ENCODE measurements at places on chromosomes 6 and 20.

- H3K27me3 ChIP-seq = peaks cover 3% of the 10 kb centered on the region
- H3K4me3 ChIP-seq = no peak overlapping the region
- no peak overlapping the region for H3K27ac ChIP-seq
- peaks cover 46% of the 10 kb centered on the region for H3K4me1 ChIP-seq
- H3K36me3 ChIP-seq = no peaks in the 10 kb centered on the region
Measured at GRCh38 chr6:157224178-157224950, 99.0 kb downstream of the TMEM242 start.

- H3K4me3 ChIP-seq = no peak overlapping the region
- H3K36me3 ChIP-seq = peaks cover 21% of the 10 kb centered on the region
- H3K4me1 ChIP-seq = no peaks in the 10 kb centered on the region
- H3K27me3 ChIP-seq = no peaks in the 10 kb centered on the region
Measured at GRCh38 chr6:105304825-105305224, 98.1 kb downstream of the PREP start.

DNA sequence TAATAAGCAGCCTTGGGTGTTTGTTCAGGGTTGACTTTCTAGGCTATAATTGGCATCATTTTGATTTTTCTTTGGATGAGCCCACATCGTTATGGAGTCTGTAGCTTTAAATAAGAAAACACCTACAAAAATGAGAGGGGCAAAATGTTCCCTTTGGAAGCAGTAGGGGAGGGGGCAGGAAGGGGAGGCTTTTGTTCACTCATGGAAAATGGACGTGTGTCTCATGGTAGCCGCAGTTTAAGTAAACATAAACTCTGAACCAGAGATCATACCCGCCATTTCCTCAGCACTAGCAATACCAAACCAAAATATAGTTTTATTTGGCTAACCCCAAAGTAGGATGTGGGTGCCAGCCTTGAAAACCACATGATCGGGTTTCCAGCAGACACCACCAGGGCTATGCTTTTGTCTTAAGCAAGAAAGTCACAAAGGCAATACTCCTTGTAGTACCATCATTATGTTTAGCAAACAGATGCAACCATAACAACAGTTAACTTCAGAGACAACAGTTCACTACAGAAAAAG is 572.5 kb upstream of the JAG1 start:
- H3K27me3 ChIP-seq = no peaks in the 10 kb centered on the region
- H3K4me3 ChIP-seq = no peak overlapping the region
- no peaks in the 10 kb centered on the region for H3K4me1 ChIP-seq
- no peaks in the 10 kb centered on the region for H3K36me3 ChIP-seq

GRCh38 chr6:44237021-44237812 is 9.7 kb upstream of the HSP90AB1 start:
- DNase-seq = peak; percentile 64
- peaks cover 45% of the 10 kb centered on the region for H3K36me3 ChIP-seq
- peak overlapping the region; percentile 89 for H3K27ac ChIP-seq
- H3K27me3 ChIP-seq = no peaks in the 10 kb centered on the region

DNA sequence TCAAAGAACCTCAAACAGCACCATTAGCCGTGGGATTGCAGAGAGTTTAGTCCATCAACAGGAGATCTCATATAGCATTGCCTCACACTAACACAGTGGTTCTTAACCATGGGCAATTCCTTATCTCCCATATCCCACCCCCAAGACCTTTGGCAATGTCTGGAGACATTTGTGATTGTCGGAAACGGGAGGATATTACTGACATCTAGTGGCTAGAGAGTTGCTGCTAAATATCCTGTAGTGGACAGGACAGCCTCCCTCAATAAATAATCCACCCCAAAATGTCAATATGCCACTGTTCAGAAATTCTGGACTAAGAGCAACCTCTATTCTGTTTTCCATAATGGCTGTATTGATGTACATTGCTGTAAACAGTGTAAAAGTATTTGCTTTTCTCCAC is 210.1 kb upstream of the CCN2 start:
- H3K27me3 ChIP-seq = no peaks in the 10 kb centered on the region
- no peak overlapping the region for H3K27ac ChIP-seq
- no peaks in the 10 kb centered on the region for H3K4me1 ChIP-seq
- H3K36me3 ChIP-seq = no peaks in the 10 kb centered on the region

GRCh38 chr6:48067148-48067712 is 43.8 kb downstream of the PTCHD4 start:
- no peak for DNase-seq
- no peaks in the 10 kb centered on the region for H3K36me3 ChIP-seq
- H3K27ac ChIP-seq = no peak overlapping the region
- no peak overlapping the region for H3K4me3 ChIP-seq

DNA sequence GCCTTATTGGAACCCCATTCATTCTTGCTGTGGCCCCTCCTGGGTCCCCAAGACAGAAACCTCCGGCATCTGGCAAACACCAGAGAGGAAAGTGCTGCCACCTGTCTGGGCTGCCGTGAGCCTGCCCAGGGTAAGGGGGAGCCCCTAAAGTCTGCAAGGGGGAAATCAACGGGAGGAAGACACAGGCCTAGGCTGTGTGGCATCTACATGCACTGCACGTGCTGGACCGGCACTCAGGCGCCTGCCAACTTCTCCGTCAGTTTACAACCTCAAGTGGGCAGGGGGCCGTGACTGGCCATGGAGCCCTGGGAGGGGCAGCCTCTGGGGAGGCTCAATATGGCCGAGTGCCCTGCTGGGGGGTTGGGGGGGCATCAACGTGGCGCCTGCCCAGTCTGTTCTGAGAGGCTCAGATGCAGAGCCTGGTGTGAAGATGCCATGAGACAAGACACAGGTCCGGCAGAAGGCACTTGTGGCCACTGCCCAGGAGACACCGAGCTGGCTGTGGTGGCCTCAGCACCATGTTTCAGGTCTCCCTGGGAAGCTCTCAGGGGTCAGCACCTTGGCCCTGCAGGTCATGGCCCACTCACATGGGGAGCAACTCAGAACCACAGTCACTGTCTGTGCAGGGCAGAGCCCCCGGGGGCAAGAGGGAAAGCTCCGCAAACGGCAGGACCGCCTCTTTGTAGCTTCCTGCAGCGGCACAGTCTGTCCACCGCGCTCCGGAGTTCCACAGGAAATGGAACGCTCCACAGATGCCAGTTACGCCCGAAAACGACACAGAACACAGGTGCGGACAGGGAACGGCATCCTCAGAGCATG is 8.4 kb downstream of the UCKL1 start:
- H3K4me1 ChIP-seq = peaks cover 24% of the 10 kb centered on the region
- H3K27me3 ChIP-seq = no peaks in the 10 kb centered on the region
- DNase-seq = no peak
- H3K27ac ChIP-seq = peak overlapping the region; percentile 75

DNA sequence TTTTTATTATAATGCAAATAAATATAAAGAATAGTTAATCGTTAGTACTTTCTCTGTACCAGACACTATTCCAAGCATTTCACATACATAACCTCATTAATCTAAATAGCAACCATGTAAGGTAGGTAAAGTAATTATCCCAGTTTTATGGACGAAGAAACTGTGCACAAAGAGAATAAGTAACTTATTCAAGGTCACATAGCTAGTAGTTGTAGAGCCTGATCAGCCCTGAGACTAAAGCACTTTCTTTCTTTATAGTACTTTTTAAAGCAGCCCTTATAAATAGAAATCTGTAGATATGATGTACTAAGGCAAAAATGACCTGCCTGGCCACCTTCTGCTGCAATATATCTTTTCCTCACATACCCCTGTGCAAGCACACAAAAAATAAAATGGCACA is 104.8 kb downstream of the MYO6 start:
- no peaks in the 10 kb centered on the region for H3K36me3 ChIP-seq
- no peak overlapping the region for H3K27ac ChIP-seq
- DNase-seq = no peak
- peaks cover 3% of the 10 kb centered on the region for H3K27me3 ChIP-seq

- H3K4me1 ChIP-seq = no peaks in the 10 kb centered on the region
- no peaks in the 10 kb centered on the region for H3K36me3 ChIP-seq
- no peaks in the 10 kb centered on the region for H3K27me3 ChIP-seq
- DNase-seq = no peak
Measured at GRCh38 chr6:168789699-168790098, 348.7 kb downstream of the SMOC2 start.

DNA sequence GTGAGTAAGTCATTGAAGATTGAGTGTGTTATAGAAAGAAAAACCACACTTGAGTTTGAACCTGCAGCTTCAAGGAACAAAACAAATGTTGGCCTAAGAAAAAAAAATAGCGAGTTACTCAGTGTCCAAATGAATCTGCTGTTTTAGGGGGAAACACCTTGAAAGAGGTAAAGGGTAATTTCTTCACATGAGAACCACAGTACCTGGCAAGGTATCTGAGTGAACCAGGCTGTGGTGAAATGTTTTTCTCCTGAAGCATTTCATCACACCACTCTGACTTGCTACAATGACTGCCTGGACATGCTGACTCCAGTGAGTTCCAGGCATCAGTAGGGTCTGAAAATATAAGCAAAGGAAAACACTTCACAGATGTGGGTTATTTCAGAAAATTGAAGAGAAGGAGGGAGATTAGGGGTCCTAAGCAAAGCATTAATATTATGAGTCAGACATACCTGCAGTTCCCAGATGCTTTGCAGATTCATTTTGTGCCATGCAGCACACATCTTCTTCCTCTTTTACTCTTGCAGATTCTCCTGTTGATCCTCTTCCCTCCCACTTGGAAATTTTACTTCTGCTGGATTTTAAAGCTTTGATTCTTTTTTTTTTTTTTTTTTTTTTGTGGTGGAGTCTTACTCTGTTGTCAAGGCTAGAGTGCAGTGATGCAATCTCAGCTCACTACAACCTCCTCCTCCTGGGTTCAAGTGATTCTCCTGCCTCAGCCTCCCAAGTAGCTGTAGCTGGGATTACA is 206.2 kb upstream of the SGK1 start:
- H3K4me1 ChIP-seq = peaks cover 43% of the 10 kb centered on the region
- no peak overlapping the region for H3K4me3 ChIP-seq
- H3K27me3 ChIP-seq = no peaks in the 10 kb centered on the region
- H3K27ac ChIP-seq = no peak overlapping the region
- no peak for DNase-seq

DNA sequence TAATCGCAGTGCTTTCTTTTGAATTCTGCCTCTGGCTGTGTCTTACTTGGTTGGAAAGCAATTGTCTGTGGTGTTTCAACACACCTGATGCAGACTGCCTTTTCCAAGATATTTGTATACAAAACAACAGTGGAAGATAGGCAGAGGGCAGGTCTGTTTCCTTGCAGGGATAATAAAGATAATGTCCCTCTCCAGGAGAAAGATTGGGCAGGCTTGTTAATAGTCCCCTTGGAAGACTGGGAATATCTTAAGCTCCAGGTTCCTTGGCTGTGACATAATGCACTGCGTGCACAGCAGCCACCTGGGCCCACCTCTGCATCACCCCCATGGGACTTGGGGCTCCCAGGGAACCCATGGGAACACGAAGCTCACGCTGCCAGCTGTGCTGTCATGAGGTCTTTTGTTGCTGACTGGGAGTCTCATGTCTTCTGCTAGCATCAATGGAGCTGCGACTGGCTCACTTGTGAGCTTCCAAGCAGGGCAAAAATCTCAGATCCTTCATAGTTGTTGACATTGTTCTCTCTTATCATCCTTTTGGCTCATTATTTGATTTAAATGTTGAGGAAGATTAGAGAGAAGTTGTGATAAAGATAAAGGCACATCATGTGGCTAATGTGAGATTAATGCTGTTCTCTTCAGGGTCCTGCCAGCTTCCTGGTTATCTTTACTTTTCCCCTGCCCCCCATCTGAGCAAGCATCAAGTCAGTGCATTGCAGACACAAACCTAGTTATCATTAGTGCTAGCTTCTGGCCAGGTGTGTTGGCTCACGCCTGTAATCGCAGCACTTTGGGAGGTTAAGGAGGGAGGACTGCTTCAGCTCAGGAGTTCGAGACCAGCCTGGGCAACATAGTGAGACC is 107.1 kb upstream of the ASF1A start:
- H3K4me1 ChIP-seq = peaks cover 15% of the 10 kb centered on the region
- no peak for DNase-seq
- H3K36me3 ChIP-seq = peaks cover 5% of the 10 kb centered on the region

DNA sequence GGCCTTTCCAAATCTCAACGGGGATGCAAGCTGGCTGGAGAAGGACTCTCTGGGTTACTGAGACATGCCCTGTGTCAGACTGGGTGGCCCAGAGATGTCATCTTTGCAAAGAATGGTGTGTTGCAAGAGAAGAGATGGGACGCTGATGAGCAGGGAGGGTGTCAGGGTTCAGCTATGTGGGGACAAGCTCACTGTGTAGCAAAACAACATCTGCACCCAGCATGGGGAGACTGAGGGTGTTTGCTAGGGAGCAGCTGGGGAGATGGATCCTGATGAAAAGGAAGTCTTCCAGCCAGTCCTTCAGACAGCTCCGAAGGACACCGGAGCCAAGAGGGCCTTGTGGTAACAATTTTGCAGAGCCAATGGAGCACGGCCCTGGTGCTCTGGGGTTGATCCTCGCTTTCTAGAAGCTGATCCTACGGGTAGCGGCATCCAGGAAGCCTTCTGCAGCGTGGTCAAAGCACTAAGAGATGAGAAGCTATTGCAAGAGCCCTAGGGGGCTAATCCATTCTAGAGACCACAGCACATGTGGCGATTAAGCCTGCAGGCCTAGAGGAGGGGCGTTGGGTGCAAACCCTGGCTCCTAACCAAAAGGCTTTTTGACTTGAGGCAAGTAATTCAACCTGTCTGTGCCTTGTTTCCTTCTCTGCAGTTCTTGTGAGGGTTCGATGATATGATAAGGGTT is 39.9 kb downstream of the EDN3 start:
- no peak overlapping the region for H3K27ac ChIP-seq
- H3K4me1 ChIP-seq = no peaks in the 10 kb centered on the region
- no peaks in the 10 kb centered on the region for H3K27me3 ChIP-seq

- no peaks in the 10 kb centered on the region for H3K4me1 ChIP-seq
- H3K27me3 ChIP-seq = peaks cover 31% of the 10 kb centered on the region
- no peak for DNase-seq
Measured at GRCh38 chr20:3727401-3728021, 5.0 kb upstream of the HSPA12B start.

- peaks cover 7% of the 10 kb centered on the region for H3K27me3 ChIP-seq
- no peaks in the 10 kb centered on the region for H3K4me1 ChIP-seq
- H3K36me3 ChIP-seq = no peaks in the 10 kb centered on the region
Measured at GRCh38 chr20:20743511-20744169, 31.2 kb upstream of the RALGAPA2 start.

DNA sequence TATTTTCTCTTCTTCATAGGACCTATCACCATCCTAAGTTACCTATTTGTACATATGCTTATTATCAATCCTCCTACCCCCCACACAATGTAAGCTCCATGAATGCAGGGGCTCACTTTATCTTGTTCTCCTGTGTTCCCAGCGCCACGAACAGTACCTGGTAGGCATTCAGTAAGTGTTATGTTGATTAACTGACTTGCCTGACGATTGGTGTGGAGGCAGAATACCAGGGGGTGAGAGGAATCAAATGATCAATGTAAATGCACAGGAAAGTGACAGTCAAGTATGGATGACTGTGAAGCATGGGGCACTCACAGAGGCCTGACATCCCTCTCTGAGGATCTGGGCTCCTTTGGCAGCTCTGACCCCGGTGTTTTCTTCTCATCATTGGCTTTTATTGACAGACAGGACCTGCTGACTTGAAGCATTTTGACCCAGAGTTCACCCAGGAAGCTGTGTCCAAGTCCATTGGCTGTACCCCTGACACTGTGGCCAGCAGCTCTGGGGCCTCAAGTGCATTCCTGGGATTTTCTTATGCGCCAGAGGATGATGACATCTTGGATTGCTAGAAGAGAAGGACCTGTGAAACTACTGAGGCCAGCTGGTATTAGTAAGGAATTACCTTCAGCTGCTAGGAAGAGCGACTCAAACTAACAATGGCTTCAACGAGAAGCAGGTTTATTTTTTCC is 6.1 kb upstream of the IFT52 start:
- peaks cover 6% of the 10 kb centered on the region for H3K27me3 ChIP-seq
- no peak for DNase-seq
- no peaks in the 10 kb centered on the region for H3K36me3 ChIP-seq

GRCh38 chr6:5241252-5241651 is 19.5 kb downstream of the LYRM4 start:
- H3K36me3 ChIP-seq = peaks cover 4% of the 10 kb centered on the region
- no peak for DNase-seq
- no peak overlapping the region for H3K27ac ChIP-seq
- H3K4me1 ChIP-seq = no peaks in the 10 kb centered on the region
- H3K4me3 ChIP-seq = no peak overlapping the region
